Activated CD8-positive, alpha-beta T cell treated with anti-CD3 and anti-CD28 coated beads for 36 hours (primary cell): ENCODE measurements at places on chromosomes 2 and 18. TPM values are rescaled to one million over a fixed set of nuclear protein-coding genes. Genes with fewer than 3 reads are reported as not detected.

Gene DSC2
- total RNA-seq, result not detected

Gene MRO
- not detected for total RNA-seq

DNA sequence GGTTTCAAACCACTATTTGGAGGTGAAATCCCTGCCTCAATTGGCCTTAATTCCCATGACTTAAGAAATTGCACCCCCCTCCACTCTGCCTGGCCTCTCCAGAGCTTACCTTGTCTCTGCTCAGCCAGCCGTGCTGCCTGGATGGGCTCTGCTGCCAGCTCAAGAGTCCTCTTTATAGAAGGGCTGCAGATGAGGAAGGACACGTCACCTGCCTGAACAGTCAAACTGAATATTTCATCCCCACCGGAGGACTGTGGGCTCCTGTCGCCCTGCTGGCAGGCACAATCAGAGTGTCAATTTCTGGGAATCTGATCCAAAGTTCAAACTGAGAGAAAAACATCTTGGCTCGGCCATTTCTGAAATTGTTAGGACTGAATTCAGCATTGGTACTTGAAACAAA, at the start of gene OTOS:
Gene OTOS, minus strand, starts transcription at position 148 of the 400 bp plus-strand sequence. CDS start 332 bp downstream, outside the sequence.
- H3K27ac ChIP-seq, result no peak within 1 kb of the TSS
- peaks cover 8% of the 10 kb centered on the region for H3K4me1 ChIP-seq
- H3K4me3 ChIP-seq, result no peak within 1 kb of the TSS
- no peak for DNase-seq
- peaks cover 4% of the 10 kb centered on the region for H3K27me3 ChIP-seq

GRCh38 chr18:74899554-74899953, 301.9 kb downstream of the ZNF407 start:
- H3K4me3 ChIP-seq, result no peak overlapping the region
- H3K36me3 ChIP-seq, result peaks cover 6% of the 10 kb centered on the region
- H3K27ac ChIP-seq, result no peak overlapping the region

DNA sequence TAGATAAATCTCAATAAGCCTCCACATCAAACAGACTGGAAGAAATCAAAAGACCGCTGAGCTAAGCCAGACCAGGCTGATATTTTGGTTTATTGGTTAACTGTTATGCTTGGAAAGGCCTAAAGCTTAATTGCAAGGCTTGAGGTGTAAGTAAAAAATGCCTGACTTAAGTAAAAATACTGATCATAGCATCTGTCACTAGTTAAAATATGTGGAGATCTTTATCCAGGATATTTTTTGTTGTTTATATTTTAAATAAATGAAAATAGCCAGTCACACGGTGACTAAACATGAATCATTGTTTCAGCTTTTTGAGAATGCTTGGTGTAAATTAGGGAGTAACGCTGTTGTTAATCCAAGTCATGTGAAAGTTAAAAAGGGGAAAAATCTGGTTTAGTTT, 127.9 kb downstream of the THADA start:
- H3K36me3 ChIP-seq, result peaks cover 9% of the 10 kb centered on the region
- H3K27me3 ChIP-seq, result no peaks in the 10 kb centered on the region
- H3K4me1 ChIP-seq, result no peaks in the 10 kb centered on the region
- no peak for DNase-seq

DNA sequence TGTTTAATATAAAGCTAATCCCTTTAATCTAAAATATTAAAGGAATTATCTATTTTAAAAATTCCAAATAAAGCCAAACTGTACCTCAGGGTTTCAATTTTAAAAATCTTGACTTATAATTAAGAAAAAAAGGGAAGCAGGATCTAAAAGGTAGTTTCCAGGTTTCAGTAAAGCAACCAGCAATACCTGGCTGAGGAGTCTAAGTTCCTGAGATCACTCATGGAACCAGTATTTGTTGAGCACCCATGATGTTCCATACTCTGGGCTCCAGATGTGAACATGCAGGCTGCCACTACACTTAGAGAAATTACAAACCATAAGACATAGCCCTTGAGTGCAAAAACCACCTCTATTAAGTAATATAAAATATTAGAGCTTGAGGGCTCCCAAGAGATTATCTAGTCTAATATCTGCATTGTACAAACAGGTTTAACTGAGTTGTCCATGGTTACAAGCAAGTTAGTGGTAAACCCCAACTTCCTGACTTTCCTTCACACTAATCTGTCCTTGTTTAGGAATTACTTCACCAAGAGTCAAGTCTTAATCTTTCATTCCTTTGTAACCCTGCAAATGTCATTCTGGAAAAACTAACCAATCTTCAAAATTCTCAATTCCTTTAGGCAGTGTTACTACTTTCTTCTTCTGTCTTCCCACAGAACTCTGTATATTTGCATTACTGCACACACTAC, 49.2 kb downstream of the CLASP1 start:
- H3K36me3 ChIP-seq, result peaks cover 30% of the 10 kb centered on the region
- H3K27me3 ChIP-seq, result no peaks in the 10 kb centered on the region
- no peak overlapping the region for H3K4me3 ChIP-seq
- H3K27ac ChIP-seq, result no peak overlapping the region

- H3K27me3 ChIP-seq, result no peaks in the 10 kb centered on the region
- DNase-seq, result no peak
- H3K4me1 ChIP-seq, result peaks cover 2% of the 10 kb centered on the region
- H3K27ac ChIP-seq, result no peak overlapping the region
- H3K4me3 ChIP-seq, result no peak overlapping the region
- H3K36me3 ChIP-seq, result no peaks in the 10 kb centered on the region
Measured at GRCh38 chr2:18900691-18901141, 311.3 kb upstream of the NT5C1B start.

GRCh38 chr18:10518595-10519255, 7.1 kb upstream of the NAPG start:
- peaks cover 5% of the 10 kb centered on the region for H3K4me1 ChIP-seq
- H3K27ac ChIP-seq, result no peak overlapping the region
- no peak for DNase-seq
- peaks cover 29% of the 10 kb centered on the region for H3K27me3 ChIP-seq
- H3K36me3 ChIP-seq, result no peaks in the 10 kb centered on the region

- H3K4me1 ChIP-seq, result peaks cover 55% of the 10 kb centered on the region
- no peak overlapping the region for H3K4me3 ChIP-seq
- peaks cover 53% of the 10 kb centered on the region for H3K36me3 ChIP-seq
- H3K27ac ChIP-seq, result peak overlapping the region; percentile 78
- no peaks in the 10 kb centered on the region for H3K27me3 ChIP-seq
- no peak for DNase-seq
Measured at GRCh38 chr2:135960656-135961551, 24.5 kb downstream of the DARS1 start.

DNA sequence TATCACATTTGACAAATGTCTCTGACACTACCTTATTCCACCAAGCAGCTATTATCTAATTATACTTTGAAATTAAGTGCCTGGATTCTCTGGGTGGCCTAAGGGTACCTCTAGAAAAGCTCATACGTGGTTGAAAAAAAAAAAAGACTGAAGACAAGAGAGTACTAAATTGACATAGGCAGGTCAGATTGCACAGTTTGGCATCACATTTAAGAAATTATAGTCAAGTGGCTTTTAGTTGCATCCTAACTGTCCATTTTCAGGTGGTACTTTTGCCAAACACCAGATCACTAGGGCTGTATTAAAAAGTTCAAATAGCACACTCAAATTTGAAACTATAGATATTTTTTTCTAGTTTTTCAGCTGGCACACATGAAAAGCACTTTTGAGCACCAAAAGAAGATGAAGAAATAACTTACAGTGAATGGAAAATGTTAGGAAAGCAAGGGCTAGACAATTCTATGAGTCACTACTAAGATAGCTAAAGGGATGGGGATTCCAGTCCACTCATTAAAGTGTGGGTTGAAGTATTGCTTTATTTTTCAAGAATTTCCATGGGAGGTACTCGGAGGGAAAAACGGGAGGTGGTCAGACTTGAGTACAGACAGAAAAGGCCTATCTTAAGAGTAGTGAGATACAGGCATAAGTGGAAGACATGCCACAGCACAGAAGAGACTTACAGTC, 106.5 kb upstream of the COL5A2 start:
- H3K4me1 ChIP-seq, result peaks cover 49% of the 10 kb centered on the region
- H3K36me3 ChIP-seq, result peaks cover 14% of the 10 kb centered on the region
- H3K27ac ChIP-seq, result peak overlapping the region; percentile 90
- DNase-seq, result no peak
- no peaks in the 10 kb centered on the region for H3K27me3 ChIP-seq

- peaks cover 6% of the 10 kb centered on the region for H3K27me3 ChIP-seq
- no peaks in the 10 kb centered on the region for H3K36me3 ChIP-seq
- no peak overlapping the region for H3K4me3 ChIP-seq
- no peak overlapping the region for H3K27ac ChIP-seq
- no peaks in the 10 kb centered on the region for H3K4me1 ChIP-seq
- DNase-seq, result no peak
Measured at GRCh38 chr2:53535234-53535840, 232.3 kb upstream of the CHAC2 start.

GRCh38 chr2:35526741-35527140, 828.8 kb upstream of the CRIM1 start:
- no peaks in the 10 kb centered on the region for H3K27me3 ChIP-seq
- H3K36me3 ChIP-seq, result no peaks in the 10 kb centered on the region
- H3K4me3 ChIP-seq, result no peak overlapping the region
- H3K4me1 ChIP-seq, result no peaks in the 10 kb centered on the region

GRCh38 chr2:51324051-51324450, 292.1 kb upstream of the NRXN1 start:
- no peak for DNase-seq
- H3K4me1 ChIP-seq, result no peaks in the 10 kb centered on the region
- H3K27ac ChIP-seq, result no peak overlapping the region
- H3K36me3 ChIP-seq, result no peaks in the 10 kb centered on the region
- H3K4me3 ChIP-seq, result no peak overlapping the region

DNA sequence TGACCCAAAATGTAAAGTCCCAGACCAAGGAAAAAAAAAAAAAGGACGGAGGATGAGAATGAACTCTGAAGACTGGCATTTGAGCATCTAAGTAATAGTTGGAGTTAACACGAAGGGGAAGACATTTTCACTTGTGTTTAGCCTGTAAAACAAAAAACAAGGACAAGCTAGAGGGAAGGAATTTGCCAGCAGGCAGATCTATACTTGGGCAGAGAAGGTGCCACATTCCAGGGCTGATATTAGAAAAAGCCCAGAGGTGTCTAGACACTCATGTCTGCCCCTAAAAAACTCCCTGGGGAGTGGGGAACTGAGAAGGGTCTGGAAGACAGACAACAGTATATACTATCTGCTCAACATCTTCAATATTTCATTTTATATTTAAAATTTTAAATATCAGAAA, 171.1 kb downstream of the ZEB2 start:
- H3K4me1 ChIP-seq, result peaks cover 18% of the 10 kb centered on the region
- H3K27ac ChIP-seq, result no peak overlapping the region
- no peaks in the 10 kb centered on the region for H3K27me3 ChIP-seq

GRCh38 chr18:48575301-48575657, 36.4 kb downstream of the CTIF start:
- H3K27ac ChIP-seq, result no peak overlapping the region
- no peak overlapping the region for H3K4me3 ChIP-seq
- no peaks in the 10 kb centered on the region for H3K27me3 ChIP-seq
- DNase-seq, result no peak
- no peaks in the 10 kb centered on the region for H3K36me3 ChIP-seq

- H3K36me3 ChIP-seq, result no peaks in the 10 kb centered on the region
- H3K27me3 ChIP-seq, result no peaks in the 10 kb centered on the region
- peaks cover 4% of the 10 kb centered on the region for H3K4me1 ChIP-seq
Measured at GRCh38 chr2:102315921-102316320, 4.6 kb downstream of the IL1RL1 start.

DNA sequence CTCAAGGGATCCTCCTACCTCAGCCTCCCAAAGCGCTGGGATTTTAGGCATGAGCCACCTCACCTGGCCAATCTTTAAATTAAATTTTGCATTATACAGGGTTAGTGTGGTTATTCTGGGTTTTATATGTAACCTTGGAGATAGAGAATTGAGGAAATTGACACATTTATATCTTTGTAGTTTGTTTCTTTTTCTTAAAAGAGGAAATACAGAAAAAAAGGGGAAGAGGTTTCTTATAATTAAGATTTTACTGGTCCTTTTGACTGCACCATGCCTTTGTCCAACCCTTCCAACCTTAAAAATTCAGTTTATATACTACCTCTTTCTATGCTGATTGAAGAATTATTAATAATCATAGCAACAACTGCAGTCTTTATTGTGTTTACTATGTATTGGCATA, 210.1 kb upstream of the STON1 start:
- H3K4me3 ChIP-seq, result no peak overlapping the region
- DNase-seq, result no peak
- H3K27ac ChIP-seq, result no peak overlapping the region
- H3K27me3 ChIP-seq, result no peaks in the 10 kb centered on the region

- no peaks in the 10 kb centered on the region for H3K27me3 ChIP-seq
- no peak for DNase-seq
- no peak overlapping the region for H3K4me3 ChIP-seq
- H3K4me1 ChIP-seq, result peaks cover 5% of the 10 kb centered on the region
- no peaks in the 10 kb centered on the region for H3K36me3 ChIP-seq
- H3K27ac ChIP-seq, result no peak overlapping the region
Measured at GRCh38 chr2:174025271-174026121, 60.3 kb upstream of the SP3 start.

DNA sequence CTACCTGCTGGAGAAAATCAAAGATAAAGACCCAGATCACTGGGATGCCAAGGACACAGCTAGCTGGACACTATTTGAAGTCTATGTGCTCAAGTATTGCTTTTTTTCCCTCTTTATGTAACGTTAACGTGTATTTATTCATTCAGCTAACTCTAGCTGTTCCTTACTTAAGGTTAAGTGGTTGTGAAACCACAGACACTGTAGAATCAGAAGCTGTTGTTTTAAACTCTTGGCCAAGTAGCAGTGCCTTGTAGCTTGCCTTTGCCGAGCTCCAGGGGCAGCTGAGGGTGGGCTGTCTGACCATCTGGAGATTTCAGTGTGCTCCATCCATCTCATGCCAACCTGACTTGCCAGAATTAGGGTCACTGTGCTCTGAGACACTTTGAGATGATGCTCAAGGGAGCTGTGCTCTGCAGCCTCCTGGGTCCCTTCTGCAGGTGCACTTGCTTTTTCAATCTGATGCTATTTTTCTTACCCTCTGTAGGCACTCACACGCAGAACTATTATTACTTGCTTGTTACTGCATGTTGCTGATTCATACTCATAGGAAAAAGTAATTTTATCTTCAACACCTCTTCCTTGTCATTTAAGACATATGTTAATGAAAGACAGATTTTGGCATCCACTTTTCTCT, 116.2 kb downstream of the METTL8 start:
- peaks cover 44% of the 10 kb centered on the region for H3K4me1 ChIP-seq
- H3K4me3 ChIP-seq, result no peak overlapping the region
- peaks cover 42% of the 10 kb centered on the region for H3K36me3 ChIP-seq
- H3K27me3 ChIP-seq, result no peaks in the 10 kb centered on the region
- peak overlapping the region; percentile 14 for H3K27ac ChIP-seq

GRCh38 chr2:186307871-186308270, 178.2 kb upstream of the ZC3H15 start:
- H3K27ac ChIP-seq, result no peak overlapping the region
- no peak overlapping the region for H3K4me3 ChIP-seq
- H3K27me3 ChIP-seq, result no peaks in the 10 kb centered on the region
- H3K36me3 ChIP-seq, result peaks cover 14% of the 10 kb centered on the region
